ENCODE measurements at places on chromosomes 16 and 17.
A peak's percentile ranks its signal among the peaks of the same experiment; 100 is the strongest.

- no peak for DNase-seq
These were observed 22.5 kb downstream of the RAB11FIP4 start for GRCh38 chr17:31413874-31414549.

- DNase-seq: no peak
These were observed 2.8 kb downstream of the RASD1 start for GRCh38 chr17:17493249-17493985.

- DNase-seq: no peak
These were observed 4.7 kb upstream of the RPL13 start for GRCh38 chr16:89555780-89556179.

GRCh38 chr17:27579304-27579703, 51.7 kb upstream of the LGALS9 start:
- no peak for DNase-seq

DNA sequence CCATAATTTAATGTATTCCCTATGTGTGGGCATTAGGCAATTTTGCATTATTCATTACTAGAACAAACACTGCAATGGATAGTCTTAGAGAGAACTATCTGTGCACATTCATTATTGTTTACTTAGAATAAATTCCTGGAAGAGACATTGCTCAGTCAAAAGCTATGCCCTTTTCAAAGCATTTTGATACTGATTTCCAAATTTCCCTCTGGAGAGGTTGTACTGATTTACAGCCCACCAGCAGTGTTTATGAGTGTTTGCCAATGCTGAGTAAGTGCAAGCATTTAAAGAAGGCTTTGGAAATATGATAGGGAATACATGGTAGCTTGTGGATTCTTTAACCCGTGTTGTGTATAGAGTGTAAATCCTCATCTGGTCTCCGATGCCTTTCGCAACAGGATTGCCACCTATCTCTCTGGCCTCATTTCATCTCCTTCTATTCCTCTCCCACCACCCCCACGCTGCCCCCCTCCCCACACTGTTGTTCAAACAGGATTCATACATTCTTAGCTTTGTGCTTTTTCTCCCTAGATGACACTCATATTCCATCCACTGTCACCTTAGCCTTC, 33.4 kb upstream of the MMD start:
- DNase-seq: peak; percentile 21

DNA sequence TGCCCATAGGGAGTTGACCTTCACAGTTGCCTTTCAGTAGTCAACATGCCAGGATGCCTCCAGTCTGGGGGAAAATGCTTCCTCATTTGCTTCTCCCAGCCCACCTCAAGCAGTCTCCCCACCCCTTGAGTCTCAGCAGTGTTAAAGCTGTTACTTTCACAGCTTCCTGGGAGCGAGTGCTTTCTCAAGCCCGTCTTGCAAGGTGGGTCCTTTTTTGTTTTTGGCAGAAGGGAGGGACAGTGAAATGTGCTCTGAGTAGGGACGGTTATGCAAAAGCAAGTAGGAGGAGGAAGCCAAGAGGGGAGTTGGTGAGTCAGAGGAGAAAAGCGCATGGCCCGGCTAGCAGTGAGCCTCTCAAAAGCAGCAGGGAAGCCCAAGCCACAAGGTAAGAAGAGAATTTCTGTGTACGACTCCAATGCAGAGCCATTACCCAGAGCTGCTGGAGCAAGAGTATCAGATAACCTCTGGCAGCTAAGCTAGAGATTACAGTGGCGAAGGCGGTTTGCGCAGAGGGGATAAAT, at the start of gene CHST4:
Gene CHST4 (plus strand): TSS at position 316 of the 521 bp plus-strand sequence. CDS start 10,252 bp downstream, outside the sequence.
- DNase-seq: peak; percentile 21

DNA sequence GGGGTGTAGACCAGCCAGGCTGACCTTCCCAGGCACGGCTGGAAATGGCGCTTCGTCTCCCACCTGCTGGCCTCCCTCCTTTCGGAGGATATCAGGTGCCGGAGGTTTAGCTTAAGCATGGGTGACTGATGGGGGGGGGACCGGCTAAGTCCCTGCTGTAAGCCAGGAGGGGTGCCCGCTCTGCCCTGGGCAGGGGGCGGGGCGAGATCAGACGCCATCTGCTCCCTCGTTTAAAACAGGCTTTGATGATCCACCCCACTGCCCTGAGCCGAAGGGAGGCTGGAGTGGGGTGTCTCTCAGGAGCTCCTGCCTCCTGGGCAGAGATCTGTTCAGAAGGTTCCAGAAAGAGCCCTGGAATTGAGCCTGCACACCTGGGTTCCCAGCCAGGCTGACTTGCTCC, 26.0 kb downstream of the C16orf74 start:
- DNase-seq: no peak

DNA sequence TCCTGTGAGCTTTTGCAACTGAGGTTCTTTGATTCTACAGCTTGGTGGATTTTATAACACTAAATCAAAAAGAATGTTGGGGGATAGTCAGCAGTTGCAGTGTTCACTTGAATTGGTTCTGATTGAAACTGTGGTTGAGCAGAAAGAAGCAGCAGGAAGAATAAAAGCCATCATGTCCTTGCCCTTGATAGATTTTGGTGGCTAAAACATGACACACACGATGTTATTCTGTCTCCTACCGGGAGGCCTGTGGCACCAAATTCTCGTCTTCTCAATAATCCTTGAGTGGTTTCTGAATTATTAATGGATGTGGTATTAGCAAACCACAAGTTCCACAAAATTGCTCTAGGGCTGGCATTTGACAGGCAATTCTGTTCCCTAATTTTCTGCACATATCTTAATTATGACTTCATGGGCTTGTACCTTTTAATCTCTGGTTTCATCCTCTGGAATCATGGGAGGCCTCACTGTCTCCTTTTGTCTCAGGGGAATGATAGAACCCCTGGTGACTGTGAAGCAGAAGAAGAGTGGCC, 338.2 kb downstream of the SNX29 start:
- DNase-seq: no peak

GRCh38 chr17:30132615-30133014, 16.0 kb downstream of the NSRP1 start:
- no peak for DNase-seq

DNA sequence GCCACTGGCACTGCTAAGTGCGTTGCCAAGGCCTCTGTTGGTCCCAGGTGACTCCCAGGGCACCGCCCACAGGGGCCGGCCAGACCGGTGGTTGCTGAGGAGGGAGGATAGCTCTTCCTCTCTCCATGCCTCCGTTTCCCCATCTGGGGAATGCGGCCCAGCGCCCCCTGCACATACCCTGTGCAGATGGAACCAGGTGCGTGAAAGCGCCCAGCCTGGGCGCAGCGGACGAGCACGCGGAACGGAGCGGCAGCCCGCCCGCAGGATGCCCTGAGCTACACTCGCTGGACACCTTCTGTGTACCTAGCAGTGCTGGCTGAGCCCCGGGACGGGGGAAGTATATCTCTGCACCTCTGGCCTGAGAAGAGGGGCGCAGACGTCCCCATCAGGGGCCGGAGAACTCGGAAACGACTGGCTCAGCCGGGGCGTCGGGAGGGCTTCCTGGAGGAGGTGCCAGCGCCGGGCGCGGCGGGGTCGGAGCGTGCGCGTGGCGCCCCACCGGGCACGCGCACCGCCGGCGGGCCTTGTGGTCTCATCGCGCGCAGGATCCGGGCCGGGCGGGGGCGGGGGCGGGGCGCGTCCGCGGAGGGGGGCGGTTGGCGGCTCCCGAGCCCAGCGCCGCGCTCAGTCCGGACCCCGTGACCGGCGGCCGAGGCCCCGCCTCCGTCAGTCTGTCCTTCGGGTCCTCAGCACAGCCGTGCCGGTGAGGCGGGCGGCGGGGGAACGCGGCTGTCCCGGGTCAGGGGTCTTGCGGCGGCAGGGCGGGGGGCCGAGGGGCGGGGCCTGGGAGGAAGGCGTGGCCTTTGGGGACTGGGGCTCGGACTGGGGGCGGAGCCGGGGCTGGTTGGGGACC, at the start of the genes CCDC78 and HAGHL:
Gene CCDC78 (minus strand): TSS at position 6 of the 853 bp plus-strand sequence. CDS start 76 bp downstream, outside the sequence.
Gene HAGHL (plus strand): TSS at position 669 of the 853 bp plus-strand sequence. CDS start 404 bp downstream, outside the sequence.
- DNase-seq: no peak

- DNase-seq: no peak
These were observed 968 bp upstream of the PRKAR1A start for GRCh38 chr17:68511254-68511670.

- no peak for DNase-seq
These were observed 20.1 kb upstream of the ALKBH5 start for GRCh38 chr17:18163547-18163946.

- DNase-seq: no peak
These were observed 27.0 kb downstream of the RTN4RL1 start for GRCh38 chr17:1997927-1998742.

DNA sequence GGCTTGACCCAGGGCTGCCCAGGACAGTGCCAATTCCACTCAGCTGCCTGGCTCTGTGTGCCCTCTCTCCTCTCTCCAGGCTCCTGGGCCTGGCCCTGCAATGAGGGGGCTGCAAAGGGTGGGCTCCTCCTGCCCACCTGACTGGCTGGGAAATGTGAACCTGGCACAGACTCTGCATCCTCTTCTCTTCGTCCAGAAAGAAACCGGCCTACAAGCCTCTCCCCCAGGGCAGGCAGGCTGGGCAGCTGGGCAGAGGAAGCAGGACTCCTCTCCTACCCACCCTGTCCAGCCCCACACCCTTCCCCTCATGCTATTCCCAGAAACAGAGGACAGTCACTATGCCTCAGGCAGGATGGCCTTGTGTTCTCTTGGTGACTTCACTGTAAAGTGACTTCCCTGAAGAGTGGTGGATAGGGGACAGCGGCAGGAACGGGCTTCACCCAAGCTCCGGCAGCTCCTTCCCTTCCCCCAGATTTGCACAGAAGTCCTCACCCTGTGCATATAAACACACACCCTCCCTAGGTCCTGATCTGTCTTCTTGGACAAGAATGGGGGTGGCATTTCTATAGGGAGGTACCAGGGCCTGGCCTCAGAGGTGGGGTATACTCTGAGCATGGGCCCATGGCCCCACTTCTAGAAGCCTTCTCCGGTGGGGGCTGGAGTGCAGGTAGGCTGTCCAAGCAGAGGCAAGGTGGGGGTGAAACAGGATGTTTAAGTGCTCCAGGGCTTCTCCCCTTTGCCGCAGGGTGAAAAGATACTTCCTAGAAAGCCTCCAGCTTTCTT, 4.9 kb upstream of the STAT5A start:
- no peak for DNase-seq

GRCh38 chr17:34499576-34499975, 79.8 kb upstream of the TMEM132E start:
- DNase-seq: no peak
